GM12891 (cell line): ENCODE measurements at places on chromosomes 7 and 10.

GRCh38 chr7:130273933-130274255 is 7.2 kb downstream of the CPA2 start:
- no peak for DNase-seq

DNA sequence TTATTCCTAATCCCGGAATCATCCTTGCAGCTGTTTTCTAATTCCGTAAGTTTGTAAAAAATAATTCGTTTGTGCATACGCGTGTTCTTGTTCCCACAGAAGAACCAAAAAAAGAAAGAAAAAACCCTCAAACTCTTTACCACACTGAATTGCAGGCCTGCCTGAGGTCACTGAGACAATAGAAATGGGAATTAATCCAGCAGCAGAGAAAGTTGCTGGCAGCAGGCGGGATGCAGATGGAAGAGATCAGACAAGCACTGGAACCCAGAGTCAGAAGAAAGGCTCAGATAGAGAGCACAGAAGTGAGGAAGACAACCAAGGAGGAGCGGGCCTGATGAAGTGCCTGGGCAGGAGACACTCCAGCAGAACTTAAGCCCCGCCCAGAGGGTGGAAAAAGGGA is 141.5 kb upstream of the VWC2 start:
- DNase-seq: no peak

DNA sequence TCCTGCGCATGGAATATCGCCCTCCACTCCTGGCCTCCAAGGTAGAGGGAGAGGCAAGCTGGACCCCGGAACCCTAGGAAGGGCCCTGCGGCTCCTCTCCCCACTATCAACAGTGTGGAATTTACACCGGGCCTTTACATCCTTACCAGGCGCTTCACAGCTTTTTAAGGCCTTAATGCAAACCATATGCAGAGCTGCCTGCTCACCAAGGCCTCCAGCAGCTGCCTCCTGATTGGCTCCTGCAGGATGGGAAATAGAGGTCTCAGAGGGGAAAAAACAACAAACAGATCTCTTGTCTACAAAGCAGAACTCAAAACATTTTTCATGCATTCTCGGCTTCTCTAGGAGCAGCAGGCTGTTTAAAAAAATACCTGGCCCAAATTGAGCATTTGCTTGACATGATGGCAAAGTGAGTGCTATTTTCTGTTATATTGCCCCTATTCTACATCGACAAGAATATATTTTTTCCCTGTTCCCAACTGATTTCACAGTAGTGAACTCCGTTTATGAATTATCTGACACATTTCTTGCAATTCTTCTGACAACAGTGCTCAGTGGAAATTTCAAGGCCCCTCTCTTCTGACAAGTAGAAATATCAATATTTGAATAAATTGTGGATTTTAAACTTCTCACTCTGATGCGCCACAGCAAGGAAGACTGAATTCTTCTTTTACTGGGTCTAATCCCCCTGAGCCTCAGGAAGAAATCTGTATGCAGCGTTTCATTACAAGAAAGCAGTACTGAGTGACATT is 51.7 kb downstream of the EBF3 start:
- DNase-seq: no peak

DNA sequence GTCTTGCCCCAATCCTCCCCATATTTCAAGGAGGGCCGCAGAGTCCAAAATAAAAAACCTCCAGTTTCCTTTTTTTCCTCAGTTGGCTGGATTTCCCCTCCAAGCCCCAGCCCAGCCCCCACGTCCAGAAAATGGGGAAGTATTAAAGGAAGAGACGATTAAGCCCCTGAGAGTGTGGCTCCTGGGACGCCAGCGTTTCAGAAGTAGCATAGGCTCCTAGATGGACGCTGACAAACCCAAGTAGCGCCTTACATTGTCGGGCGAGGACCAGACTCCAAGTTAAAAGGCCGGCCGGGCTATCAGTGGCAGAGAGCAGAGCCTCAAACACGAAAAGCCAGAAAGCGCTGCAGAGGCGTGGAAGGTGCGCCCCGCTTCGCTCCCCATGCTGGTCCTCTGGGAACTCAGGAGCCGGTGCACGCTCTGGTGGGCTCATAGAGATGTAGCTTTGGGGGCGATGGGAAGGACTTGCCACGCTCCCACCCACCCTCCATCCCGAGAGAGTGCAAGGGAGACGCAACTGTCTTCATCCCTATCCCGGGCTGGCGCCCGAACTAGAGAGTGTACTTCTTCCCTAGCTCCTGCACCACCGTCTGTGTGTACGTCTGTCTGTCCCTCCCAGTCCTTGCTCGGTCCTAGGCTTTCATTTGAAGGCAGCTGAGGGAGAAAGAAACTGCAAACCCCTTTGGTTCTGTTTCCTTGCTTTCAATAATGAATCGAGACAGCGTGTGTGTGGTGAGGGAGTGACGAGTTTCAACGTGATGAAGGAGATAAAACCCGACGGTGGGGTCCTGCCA is 6.3 kb upstream of the EMX2 start:
- no peak for DNase-seq

DNA sequence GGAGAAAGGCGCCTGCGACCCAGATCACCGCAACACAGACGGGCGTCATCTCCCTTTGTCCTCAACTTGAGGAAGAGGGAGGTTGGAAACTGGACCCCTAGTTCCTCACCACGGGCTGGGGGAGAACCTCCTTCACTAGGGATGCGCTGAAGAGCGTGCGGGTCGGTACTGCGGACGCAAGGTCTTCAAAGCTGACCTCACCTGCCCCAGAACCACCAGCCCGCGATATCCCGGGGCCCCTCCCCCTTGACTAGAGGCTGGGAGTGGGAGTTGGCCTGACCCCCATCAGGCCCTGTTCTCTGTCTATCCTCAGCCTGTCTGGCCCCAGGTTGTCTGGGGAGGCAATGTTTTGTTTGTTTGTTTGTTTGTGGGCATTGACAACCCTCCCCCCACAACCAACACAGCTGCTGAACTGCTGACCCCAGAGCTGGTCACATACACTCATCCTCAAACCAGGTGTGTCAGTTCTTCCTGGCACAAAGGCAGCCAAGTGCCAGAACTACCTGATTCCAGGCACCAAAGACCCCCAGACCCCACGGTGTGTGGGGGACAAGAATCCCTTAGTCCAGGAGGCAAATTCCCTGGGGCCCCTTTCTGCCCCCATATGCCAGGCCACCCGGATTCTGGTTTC is 2.9 kb downstream of the NPM3 start:
- DNase-seq: peak; percentile 14

DNA sequence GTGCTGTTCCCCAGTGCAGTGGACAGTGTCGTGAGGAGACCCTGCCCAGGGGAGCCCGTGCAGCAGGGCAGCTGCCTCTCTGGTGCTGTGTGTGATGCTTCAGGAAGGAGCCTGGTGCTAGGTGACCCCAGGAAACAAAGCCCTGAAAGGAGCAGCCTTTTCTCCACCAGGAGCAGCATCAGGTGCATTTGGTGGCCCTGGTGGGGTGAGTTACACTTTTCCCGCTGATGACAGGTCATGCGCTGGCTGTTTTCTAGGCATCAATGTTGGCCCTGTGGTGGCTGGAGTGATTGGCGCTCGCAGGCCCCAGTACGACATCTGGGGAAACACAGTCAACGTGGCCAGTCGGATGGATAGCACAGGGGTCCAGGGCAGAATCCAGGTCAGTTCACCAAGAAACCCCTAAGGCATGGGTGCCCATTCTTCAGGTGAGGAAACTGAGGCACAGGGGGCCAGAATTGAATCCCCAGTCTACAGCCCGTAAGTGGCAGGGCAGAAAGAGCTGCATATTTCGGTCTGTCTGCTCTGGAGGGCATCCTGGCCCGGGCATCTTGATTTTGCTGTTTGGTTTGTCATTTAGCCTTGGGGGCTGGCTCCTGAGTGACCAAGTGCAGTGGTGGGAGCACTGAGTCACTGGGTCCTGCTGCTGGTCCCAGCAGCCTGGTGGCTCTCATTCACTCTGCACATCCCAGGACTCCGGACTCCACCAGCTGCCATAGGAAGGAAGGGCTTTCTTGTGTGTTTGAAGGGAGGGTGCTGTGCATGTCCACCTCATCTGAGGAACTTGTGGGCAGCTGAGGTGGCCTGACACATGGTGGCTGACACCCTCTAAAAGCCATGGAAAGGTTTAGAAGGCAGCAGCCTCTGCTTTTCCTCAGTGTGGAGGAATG is 136.3 kb downstream of the ADCY1 start:
- no peak for DNase-seq

DNA sequence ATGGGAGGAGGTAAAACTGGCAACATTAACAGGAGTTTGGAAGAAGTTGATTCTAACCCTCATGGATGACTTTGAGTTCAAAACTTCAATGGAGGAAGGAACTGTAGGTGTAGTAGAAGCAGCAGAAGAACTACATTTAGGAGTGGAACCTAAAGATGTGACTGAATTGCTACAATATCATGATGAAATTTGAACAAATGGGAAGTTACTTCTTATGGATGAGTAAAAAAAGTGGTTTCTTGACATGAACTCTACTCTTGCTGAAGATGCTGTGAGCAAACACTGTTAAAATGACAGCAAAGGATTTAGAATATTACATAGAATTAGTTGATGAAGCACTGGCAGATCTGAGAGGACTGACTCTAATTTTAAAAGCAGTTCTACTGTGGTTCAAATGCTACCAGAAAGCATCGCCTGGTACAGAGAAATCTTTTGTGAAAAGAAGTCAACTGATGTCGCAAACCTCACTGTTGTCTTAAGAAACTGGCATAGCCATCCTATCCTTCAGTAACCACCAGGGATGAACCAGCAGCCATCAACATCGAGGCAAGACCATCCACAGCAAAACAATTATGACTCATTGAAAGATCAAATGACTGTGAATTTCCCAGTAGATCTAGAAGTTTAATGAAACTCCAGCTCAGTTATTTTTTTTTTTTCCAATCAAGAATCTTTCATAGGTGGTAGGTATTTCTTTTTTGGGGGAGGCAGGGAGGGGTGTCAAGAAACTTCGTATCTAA is 20.8 kb downstream of the BRAF start:
- DNase-seq: no peak
